ENCODE measurements at places on chromosomes 12 and 14.

GRCh38 chr14:101399737-101400517 lies 161.4 kb upstream of the DIO3 start:
- no peak for DNase-seq

DNA sequence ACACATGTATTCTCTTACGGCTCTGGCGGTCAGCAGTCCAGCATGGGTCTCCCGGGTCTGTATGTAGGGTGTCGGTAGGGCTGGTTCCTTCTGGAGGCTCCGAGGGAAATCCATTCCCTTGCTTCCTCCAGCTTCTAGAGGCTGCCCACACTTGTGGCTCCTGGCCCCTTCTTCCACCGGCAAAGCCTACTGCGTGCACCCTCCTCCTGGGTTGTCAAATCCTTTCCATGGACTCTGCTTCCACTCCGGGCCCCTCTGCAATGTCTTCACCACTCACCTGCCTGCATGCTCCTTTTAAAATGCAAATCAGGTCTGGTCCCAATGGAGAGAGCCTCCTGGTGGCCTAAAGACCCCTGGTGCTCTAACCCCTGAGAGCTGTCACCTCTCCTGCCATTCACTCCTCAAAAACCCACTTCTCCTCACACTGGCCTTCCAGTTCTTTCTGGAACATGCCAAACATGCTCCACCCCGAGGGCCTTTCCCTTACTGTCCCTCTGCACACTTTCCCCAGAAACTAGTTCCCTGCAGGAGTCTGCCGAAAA lies 108.5 kb downstream of the DICER1 start:
- no peak for DNase-seq

GRCh38 chr12:27332714-27333402 lies at the start of gene BMAL2:
Gene BMAL2 (plus strand): TSS chr12:27332836. CDS start chr12:27333073, 237 bp downstream.
- DNase-seq = peak; percentile 55

GRCh38 chr12:6091786-6092566 lies 32.5 kb downstream of the VWF start:
- DNase-seq = no peak

DNA sequence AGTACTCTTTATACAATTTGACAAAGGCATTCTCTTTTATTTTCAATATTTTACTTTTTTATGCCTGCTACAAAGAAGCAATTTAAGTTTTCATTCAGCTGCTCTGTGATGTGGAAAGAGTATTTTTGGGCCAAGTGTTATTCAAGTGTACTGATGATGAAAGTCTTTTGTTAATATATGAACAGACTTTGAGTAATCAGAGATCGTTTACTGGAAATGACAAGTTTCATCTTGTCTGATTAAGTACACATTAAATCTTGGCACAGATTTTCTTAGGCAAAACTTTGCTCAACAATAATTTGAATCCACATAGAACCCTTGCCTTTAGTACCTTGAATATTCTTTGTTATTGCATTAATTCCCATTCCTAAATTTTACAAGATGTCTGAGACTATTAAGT lies 13.3 kb upstream of the PZP start:
- DNase-seq = no peak

DNA sequence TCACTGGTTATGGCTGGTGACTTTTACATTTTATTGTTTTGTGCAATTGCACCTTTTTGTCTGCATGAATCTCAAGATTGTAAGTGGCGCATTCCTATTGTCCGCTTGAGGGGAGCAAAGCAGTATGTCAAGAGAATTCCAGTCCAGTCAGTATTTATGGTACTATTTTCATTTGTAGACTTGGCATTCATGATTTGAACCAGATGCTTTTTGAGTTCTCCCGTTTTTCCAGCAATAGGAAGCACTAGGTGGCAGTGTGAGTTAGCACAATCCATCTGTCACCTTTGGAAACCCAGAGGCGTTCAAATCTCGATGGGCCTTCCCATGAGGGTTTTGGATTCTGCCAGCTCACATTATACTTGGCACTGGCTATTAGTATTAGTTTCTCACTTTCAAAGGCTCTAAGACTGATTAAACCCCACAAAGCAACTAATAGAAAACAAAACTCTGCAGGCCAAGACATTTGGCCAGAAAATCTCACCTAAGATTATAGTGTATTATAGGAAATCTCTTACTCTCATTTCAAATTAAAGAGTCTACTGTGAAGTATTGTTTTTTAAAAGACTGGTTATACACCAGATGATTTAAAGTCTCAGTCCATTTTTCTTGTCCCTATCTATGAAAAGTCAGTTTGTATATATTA lies 2.2 kb downstream of the DACT1 start:
- peak; percentile 29 for DNase-seq

All from activated CD4-positive, alpha-beta T cell treated with anti-CD3 and anti-CD28 coated beads for 48 hours (primary cell).